Suppressor macrophage (primary cell): ENCODE measurements at places on chromosomes 3 and 15.

- DNase-seq: no peak
Observed at GRCh38 chr15:89335298-89336041, 846 bp upstream of the POLG start.

- DNase-seq: no peak
Observed at GRCh38 chr15:76209942-76210341, 101.3 kb downstream of the ETFA start.

DNA sequence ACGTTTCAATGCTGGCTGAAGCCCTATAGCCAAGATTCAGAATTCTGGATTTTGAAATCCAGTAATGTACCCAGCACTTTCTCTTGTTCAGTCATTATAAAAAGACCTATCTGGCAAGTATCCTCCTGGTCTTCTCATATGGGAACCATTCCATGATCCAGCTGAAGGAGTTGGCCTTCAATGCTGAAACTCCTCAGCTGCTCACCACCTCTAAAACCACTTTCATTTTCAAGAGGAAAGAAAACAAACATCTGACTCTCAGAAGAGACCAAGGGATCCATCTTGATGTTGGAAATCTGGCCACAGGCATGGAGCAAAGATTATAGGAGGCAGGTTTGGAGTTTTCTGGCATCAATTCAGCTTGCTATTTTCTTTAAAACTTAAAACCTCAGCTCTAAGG lies 235.4 kb downstream of the FMN1 start:
- no peak for DNase-seq

- DNase-seq: no peak
Observed at GRCh38 chr15:65248511-65249255, 37.4 kb upstream of the CILP start.

DNA sequence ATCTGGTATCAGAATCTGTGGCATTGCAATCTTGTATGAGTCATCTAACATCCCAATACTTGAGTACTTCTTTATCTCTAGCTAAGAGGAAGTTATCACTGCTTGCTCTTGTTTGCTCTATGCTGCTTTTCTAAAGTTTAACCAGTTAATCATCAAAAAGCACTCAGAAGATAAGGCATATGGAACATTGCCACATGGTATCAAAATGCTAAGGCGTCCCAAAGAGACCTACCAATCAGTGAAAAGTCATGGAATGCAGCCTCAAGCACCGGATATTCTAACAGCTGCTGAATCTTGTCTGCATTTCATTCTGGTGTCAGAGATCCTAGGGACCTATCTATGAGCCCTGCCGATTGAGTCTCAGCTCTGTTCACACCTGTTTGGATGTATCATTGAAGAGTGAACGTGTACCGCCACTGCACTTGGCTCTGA lies 192.8 kb downstream of the ARPP21 start:
- no peak for DNase-seq

DNA sequence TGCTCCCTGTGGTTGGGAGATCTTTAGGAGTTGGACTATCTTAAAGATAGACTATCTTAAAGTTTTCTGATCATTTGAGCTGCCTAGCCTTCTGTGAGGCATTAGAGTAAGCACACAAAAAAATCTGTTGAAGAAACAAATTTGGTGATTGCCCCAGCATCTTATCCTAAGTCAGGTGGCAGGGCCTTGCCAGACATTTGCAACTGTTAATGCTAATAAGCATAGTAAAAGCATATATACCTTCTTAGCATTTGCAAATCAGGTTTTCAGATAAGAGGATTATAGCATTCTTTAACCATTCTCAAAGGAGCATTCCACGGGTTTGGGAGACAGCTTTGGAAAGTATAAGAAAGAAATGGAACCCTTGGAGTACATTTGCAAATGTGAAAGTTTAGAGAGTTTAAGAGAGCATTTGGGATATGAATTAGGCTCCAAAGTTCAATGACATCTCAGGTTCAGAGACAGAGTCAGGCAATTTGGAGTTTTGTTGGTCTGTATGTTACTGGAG lies 61.0 kb downstream of the SEMA6D start:
- DNase-seq: no peak

GRCh38 chr3:99624496-99625236 lies 13.7 kb upstream of the COL8A1 start:
- no peak for DNase-seq

DNA sequence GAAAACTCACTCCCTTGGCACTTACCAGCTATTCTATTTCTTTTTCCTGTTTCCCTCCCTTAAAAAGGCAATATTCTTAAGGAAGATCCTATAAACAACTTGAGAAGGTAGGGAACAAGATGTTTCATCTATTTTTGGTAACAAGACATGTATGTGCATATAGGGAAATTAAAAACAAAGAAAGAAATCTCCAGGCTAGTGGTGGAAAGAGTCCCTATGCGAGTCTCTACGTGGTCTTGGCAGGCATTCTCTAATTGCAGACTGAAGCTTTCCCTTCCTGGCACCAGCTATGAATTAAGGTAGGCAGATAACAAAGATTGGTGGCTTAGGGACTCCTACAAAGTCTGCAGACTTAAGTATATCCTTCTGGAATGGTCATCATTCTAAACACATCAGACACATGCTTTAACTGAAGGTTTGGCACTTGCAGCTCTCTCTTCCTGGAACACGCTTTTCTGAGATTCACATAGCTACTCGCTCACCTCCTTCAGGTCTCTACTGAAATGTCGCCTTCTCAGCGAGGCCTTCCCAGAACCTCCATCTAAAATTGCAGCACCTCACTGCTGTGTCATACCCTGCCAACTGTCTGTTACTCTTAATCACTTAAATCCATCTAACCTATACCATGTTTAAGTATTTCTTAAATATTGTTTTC lies 336.0 kb downstream of the VGLL3 start:
- DNase-seq: no peak

DNA sequence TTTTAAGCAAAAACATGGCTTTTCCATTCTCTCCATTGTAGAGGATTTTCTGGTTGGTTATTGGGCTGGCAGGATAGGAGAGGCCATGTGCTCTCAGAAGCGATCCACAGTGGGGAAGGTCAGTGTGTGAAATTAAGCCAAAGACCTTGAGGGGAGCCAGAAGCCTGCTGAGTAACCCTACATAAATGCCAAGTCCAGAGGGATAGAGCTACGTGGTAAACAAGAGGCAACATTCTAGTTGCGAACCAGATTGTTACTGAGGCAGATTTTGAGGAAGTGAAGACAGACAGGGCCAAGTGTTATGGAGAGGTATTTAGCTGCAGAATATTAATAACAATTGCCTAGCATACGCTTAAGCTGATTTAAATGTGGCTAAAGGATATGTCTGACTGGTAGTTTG lies 592.8 kb upstream of the GBE1 start:
- DNase-seq: no peak

GRCh38 chr15:52464478-52464877 lies 64.2 kb downstream of the MYO5A start:
- no peak for DNase-seq

- peak; percentile 25 for DNase-seq
Observed at GRCh38 chr3:16370872-16371740, 106.1 kb downstream of the OXNAD1 start.

- no peak for DNase-seq
Observed at GRCh38 chr3:106239195-106239697, 370.4 kb upstream of the CBLB start.

GRCh38 chr3:9247361-9247940 lies 2.0 kb downstream of the SRGAP3 start:
- no peak for DNase-seq

GRCh38 chr3:51968170-51968775 lies 1.0 kb upstream of the PCBP4 start:
- no peak for DNase-seq

- no peak for DNase-seq
Observed at GRCh38 chr3:181076558-181076957, 87.0 kb upstream of the DNAJC19 start.

DNA sequence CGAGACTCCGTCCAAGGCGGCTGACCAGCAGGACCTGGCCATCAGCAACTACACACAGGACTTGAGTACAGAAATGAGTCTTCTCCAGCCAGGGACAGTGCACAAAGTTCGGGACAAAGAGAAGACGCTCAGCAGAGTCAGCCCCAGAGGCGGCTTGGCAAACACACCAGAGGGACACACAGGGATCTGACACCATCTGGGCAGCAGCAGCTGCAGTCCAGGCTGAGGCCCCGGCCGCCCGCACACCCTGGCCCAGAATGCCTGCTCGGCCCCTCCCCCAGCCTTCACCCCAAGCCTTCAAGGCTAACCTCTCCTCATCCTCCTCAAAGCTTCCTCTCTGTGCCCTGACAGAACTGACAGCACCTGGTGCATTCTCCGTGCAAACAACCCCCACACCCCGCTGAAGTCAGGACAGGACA lies 61.1 kb downstream of the XXYLT1 start:
- no peak for DNase-seq
